Activated CD8-positive, alpha-beta memory T cell treated with anti-CD3 and anti-CD28 coated beads, Interleukin-2, amount 50 U/mL, for 48 hours (primary cell): ENCODE measurements at places on chromosomes 16 and 17.

- DNase-seq = no peak
These were observed 81.7 kb downstream of the MRM3 start for GRCh38 chr17:863880-864279.

- no peak for DNase-seq
These were observed at the start of gene RHBDL3 for GRCh38 chr17:32265192-32265923. TSS of gene RHBDL3 (plus strand) at chr17:32265832. CDS start at chr17:32266190, 358 bp downstream.

DNA sequence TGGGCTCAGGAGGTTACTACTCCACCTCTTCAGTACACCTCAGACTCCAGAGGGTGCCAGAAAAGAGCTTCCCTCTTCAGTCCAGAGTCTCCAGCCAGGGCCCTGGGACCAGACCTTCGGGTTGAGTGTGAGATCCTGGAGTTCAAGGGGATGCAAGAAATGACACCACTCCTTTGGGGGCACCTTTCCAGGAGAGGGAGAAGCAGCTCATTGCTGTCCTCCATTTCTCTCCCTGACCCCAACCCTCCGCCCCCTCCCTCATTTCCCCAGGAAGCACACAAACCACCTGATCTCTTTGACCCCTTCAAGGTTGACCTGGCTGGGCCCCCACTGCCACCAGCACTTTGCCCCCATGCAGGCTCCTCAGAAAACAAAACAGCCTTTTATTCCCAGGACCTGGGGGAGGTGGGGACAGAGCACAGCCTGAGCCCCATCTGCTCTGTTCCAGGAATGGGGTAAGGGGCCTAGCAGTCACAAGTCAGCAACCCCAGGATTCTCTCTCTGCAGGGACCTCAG is 21.4 kb downstream of the CDH5 start:
- no peak for DNase-seq

DNA sequence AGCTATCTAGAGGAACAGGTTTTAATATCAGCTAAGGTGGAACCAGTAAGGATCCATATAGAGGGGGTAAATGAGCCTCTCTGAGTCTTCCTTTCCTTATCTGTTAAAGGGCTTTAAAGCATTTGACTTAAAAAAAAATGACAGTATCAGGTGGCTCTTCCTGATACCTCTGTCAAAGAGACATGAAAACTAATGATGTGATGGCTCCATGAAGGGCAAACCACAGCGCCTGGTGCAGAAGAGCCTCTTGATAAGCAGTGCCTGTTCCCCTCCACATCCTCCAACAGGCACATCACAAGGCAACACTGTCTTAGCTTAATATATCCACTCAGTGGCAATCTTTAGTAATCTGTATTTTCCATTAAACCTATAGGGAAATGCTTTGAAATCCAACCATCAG is 68.9 kb downstream of the USP31 start:
- DNase-seq = no peak

DNA sequence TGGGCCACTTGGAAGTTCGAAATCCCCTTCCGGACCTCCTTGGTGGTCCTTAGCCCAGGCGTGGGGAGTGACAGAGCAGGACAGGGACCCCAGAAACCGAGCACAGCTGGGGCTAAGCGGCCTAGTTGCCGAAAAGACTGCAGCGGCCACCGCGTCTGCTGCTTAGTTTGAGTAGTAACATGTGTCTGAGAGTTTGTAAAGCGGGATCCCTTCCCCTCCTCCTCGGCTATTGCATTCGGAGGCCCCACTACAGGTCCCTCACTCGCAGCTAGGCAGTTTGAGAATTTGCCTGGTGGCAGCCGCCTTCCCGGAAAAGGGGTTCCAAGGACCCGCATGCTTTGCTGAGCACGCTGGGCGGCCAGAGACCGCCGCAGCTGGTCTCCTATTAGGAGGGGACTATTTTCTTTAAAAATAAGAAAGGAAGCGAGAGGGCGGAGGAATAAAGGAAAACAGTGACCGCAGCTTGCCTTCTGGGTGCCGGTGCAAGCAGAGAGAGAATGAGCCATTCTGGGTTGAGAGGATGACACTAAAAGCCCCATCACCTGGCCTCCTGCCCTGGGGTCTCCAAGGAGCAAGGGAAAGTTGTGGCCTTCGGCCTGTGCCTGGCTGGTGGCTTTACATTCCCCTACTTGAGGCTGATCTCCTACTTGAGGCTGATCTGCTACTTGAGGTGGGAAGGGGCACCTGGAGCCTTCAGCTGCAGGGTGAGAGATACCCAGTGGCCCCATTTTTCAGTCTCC is 1.1 kb upstream of the HOXB5 start:
- no peak for DNase-seq

- DNase-seq = no peak
These were observed 50.0 kb downstream of the NUP93 start for GRCh38 chr16:56779906-56780305.
